Effector CD8-positive, alpha-beta T cell (primary cell): ENCODE measurements at places on chromosomes 7 and 10.

GRCh38 chr10:31808258-31809218 lies 120.1 kb downstream of the ARHGAP12 start:
- no peak for DNase-seq

DNA sequence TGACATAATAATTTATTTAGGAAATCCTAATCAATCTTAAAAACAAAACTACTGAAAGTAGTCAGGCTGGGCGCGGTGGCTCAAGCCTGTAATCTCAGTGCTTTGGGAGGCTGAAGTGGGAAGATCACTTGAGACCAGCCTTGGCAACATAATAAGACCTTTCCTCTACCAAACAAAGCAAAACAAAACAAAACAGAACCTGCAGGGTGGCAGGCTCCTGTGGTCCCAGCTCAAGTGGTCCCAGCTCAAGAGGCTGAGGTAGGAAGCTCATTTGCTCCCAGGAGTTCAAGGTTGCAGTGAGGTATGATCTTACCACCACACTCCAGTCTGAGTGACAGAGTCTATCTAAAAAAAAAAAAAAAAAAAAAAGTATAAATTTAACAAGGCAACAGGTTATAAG lies 748.0 kb downstream of the CNTNAP2 start:
- DNase-seq, result no peak

- no peak for DNase-seq
Measured at GRCh38 chr7:52992001-52992400, 43.4 kb upstream of the POM121L12 start.

DNA sequence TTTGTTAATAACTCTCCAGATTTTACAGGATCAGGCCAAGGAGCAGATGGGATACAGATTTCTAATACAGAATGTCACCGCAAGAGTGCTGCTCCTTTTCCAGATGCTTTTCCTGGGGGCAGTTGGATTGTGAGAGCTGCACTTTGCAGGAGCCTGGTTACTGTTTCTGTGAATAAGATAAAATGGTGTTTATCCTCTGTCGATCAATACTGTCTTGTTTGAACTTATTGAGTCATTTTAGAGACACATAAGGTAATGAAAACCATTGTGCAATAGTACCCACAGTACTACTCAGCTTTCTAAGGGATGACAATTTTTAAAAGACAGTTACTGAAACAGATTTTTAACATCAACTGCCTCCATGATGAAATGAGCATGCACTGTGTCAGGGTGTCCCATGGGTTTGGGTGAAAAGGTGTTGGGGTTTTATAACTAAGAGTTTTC lies 2.9 kb downstream of the A1CF start:
- DNase-seq, result no peak

GRCh38 chr7:36006636-36007229 lies 146.3 kb upstream of the EEPD1 start:
- no peak for DNase-seq

- no peak for DNase-seq
Measured at GRCh38 chr10:28432210-28432676, 100.7 kb upstream of the WAC start.

GRCh38 chr10:117431160-117431559 lies 55.9 kb upstream of the PDZD8 start:
- DNase-seq, result no peak

GRCh38 chr10:3980660-3981059 lies 195.7 kb upstream of the KLF6 start:
- no peak for DNase-seq

- DNase-seq, result peak; percentile 8
Measured at GRCh38 chr10:86688398-86688921, 20.1 kb downstream of the LDB3 start.

DNA sequence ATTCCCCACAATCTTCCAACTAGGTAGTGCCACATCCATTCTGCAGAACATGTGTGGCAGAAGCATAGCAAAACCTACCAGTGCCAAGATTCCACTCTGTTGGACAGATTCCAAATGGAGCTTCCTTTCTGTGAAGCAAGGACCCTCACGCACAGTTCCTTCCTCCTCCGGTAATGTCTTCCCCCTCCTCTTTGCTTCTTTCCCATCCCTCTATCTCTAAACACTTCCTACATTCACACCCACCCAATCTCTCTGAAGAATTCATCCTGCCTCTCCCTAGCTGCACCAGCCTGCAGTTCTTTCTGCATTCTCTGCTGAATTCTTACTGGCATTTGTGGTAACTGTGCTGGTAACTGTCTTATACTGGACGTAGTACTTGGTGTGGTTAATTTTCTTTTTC lies 124.9 kb downstream of the RNLS start:
- DNase-seq, result no peak

DNA sequence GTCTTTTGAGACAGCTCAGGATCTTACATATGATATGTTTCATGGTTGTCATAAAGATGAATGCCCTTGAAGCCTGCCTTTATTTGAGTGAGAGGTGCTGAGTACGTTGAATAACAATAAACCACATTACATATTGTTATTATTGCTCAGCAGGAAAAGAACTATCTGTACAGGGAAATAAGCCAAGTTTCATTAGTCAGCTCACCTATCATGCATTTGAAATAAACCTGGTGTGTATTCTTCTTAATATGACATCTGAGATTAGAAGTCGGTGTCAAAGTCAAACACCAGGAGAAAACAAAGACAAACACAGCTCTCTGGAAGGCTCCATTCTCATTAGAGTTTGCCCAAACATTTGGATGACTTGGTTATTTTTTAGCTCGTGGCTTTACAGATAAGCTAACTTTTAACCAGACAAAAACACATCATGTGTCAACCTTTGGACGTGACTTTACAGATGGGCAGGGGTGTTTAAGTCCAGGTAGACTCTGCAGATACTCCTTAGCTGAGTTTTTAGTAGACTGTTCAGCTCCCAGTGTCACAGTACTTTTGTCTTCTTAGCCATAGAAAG lies 71.2 kb upstream of the AOAH start:
- DNase-seq, result no peak

DNA sequence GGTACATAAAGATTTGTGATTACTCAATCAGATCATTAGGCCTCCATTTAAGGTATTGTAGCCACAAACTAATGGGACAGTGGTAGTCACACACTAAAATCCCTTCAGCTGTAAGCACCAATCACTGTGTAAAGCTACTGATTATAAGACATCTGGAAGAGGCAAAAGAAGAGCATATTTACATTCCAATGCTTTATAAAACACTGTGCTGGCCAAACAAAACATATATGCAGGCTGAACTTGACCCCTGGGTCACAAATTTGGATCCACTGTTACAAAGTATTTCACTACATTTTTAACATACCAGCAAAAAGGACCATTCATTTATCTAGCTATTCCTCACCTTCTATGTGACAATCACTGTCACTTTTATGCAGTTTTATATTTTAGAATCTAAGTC lies 41.4 kb upstream of the ANLN start:
- no peak for DNase-seq

DNA sequence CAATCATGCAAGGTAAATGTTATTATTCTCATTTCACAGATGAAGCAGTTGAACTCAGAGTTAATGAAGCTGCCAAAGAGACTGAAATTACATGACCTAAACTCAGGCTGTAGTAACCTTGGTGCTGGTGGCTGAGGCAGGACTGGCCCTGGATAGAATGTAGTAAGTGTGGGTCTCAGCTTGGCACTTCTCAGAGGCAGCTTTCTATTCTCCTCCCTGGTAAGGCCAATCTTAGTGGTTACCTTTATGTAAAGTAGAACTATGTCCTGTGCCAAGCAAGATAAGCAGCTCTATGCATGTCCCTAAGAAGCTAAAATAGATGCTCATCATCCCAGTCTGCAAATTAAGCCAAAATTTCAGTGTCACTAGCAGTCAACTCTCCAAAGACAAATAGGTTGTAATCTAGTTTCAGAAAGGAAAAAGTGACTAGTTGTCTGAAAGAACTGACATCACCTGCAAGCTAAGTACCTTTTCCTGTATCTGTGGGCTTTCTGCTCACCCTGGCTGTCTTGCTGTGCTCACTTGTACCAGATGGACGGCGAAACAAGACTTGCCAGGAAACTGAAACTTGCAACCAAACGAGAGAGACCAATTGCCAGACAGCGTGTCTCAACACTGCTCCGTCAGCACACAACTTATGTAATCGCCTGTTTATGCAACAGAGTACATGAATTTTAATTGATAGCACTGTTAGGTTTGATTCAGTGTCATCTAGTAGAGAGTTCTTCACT lies 43.7 kb downstream of the CH25H start:
- DNase-seq, result no peak

DNA sequence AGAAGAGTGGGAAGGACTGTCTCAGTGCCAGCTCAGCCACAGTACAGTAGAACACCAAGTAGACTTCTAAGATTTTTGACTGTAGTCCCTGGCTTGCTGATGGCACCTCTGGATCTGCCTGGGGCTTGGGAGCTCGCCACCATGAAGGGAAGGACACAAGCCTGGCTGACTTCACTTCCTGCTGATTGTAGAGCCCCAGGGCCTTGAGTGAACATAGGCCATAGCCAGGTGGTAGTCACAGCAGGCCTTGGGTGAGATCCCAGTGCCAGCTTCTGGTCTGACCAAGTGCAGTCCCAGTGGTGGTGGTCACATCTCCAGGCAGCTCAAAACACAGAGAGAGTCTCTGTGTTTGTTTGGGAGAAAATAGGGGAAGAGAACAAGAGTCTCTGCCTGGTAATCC lies 57.6 kb upstream of the HBP1 start:
- DNase-seq, result no peak

DNA sequence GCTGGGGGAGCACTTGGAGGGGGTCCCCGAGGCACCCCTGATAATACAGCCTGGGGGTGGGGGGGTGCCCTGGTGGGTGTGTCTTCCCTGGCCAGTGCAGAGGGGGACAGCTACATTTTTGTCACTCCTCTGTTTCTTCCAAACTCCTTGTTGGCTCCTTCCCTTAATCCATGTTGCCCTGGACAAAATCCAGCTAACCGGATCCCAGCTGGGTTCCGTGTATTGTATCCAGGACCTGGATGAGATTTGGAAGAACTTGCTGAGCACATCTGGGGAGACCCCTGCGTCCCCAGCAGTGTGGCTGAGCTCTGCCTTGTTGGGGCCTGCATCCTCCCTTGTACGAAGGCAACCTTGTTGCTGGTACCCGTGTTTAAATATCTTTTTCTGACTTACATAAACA lies 86.8 kb upstream of the BTBD16 start:
- no peak for DNase-seq

GRCh38 chr10:3480281-3480989 lies 304.6 kb downstream of the KLF6 start:
- no peak for DNase-seq

- no peak for DNase-seq
Measured at GRCh38 chr7:157521752-157522151, 184.9 kb downstream of the DNAJB6 start.

DNA sequence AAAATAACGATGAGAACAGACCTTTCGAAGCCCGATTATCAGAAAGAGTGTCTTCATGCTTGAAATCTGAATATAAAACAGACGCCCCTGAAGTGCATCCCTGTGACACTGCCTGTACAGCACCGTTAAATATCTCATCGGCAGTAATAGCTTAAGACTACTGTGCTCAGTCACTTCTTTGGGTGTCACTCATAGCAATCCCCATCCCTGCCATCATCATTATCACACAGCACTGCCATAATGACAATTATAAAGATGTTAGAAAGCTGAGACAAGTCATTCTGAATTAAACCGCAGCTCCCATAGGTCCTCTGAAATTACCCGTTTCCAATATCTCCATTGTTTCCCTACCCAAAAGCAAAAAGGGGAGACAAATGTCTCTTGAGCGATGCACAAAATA lies 567.7 kb upstream of the C7orf33 start:
- DNase-seq, result no peak

DNA sequence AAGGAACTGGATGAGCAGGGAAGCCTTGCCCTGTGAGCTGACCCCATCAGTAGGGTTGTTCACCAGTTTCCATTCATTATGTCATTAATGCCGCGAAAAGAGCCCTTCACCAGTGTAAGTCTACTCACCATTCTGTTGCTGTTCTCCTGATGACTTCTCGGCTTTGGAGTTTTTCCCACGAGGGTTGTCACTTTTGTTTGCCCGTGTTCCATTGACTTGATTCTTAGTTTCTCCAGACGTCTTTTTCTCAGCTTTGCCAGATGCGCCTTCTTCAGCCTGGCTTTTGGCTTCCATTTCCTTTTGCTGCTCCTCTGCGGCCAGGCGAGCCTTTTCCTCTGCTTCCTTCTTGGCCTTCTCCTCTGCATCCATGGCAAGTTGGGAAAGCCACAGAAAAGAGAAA lies 128.8 kb downstream of the PPP1R17 start:
- DNase-seq, result no peak

GRCh38 chr7:88377434-88377833 lies 70.7 kb upstream of the STEAP4 start:
- DNase-seq, result no peak

- DNase-seq, result no peak
Measured at GRCh38 chr10:13956826-13957225, 370.1 kb downstream of the PRPF18 start.

DNA sequence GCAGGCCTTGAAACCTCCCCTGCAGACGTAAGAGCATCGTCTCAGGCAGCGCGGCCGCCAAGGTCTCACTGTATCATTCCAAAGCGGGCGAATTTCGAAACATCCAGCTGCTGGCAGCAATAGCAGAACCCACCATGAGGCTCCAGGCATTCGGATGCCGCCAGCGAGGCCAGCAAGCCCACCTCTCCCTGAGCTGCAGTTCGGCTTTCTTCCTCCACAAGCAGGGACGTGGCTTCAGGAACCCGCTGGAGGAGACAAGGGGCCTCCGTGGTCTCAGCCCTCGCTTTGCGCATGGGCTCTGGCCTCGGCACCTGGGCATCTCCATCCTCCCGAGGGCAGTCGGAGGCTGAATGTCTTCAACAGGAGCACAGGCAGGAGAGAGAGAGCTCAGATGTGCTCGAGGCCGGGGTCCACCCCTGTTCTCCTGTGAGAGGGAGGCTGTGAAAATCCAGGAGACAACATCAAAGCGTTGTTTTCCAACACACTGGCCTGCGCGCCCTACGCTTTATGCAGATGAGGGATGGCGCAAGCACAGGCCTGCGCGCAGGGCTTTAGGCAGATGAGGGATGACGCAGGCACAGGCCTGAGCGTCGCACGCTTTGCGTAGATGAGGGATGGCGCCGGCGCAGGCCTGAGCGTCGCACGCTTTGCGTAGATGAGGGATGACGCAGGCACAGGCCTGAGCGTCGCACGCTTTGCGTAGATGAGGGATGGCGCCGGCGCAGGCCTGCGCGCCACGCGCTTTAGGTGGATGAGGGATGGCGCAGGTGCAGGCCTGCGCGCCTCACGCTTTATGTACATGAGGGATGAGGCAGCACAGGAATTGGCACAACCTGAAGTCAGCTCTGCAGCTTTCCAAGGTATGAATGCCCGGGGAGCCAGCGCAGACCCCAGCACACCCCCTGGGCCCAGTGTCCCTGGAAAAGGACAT lies 103.2 kb downstream of the WDR37 start:
- DNase-seq, result no peak

GRCh38 chr10:64444163-64444562 lies 923.0 kb downstream of the REEP3 start:
- DNase-seq, result no peak

DNA sequence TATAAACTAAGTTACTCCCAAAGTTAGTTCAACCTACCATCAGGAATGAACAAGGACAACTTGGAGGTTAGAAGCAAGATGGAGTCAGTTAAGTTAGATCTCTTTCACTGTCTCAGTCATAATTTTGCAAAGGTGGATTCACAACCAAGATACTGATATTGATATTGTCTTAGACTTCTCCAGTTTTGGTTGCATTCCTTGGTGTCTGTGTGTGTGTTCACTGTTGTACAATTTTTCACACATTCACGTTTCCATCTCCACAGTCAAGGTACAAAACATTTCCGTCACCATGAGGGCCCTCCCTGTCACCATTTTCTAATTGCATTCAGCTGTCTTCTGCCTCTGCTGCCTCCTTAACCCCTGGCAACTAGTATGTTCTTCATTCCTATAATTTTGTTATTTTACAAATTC lies 41.1 kb downstream of the AKR1E2 start:
- DNase-seq, result no peak
